ENCODE measurements at places on chromosomes 1 and 21.
A peak's percentile ranks its signal among the peaks of the same experiment; 100 is the strongest.

DNA sequence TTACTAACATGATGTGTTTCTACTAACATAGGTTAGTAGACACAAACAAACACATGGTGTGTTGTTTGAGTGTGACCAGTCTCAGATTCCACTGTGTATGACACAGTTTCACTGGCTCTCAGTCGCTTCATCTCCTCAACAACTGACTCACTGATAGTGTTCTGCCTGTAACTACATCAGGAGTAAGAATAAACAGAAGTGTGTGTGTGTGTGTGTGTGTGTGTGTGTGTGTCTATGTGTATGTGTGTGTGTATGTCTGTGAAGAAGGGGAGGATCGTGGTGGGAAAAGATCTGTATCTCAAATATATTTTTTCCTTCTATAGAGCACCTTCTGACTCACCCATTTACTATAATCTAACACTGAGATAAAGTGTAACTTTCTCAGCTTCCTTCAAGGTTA is 391.0 kb downstream of the PTPRC start:
- no peak for DNase-seq

DNA sequence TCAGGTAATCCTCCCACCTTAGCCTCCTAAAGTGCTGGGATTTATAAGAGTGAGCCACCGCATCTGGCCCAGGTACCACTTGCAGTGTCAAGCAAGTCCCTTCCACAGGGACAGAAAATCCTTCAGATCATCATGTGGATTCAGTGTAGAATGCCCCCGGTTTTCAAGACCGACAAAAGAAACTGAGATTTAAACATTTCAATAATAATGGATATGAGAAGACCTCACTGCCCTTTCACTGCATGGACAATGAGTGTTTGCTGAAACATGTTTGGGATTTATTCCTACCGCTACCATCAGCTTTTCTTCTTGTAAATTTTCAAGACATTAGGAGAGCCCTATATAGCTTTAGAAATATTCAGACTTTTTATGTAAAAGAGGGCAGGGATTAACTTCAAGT is 41.5 kb downstream of the HTR6 start:
- DNase-seq: no peak

- DNase-seq: no peak
Observed at GRCh38 chr1:203453616-203454015, 22.0 kb upstream of the PRELP start.

- peak; percentile 70 for DNase-seq
Observed at GRCh38 chr1:154344977-154345837, 19.9 kb downstream of the ATP8B2 start.

DNA sequence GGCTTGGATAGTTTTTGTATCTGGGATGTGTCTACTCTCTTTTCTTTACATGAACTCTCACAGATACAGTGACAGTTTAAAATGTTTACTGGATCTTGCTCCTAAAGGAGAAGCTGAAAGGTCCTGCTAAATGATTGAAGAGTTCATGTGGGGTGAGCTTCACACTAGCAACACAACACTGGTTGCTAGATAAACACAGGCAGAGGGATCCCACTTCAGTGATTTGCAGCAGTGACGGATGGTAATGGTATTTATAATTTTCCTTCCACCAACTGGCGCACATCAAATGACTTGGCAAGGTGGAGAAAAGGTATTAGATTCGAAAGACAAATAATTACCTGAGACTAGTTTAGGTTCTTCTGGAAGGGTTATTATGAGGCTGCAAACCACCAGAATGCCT is 270.2 kb downstream of the TBX15 start:
- no peak for DNase-seq

- no peak for DNase-seq
Observed at GRCh38 chr1:206826394-206826793, 39.0 kb upstream of the IL20 start.

DNA sequence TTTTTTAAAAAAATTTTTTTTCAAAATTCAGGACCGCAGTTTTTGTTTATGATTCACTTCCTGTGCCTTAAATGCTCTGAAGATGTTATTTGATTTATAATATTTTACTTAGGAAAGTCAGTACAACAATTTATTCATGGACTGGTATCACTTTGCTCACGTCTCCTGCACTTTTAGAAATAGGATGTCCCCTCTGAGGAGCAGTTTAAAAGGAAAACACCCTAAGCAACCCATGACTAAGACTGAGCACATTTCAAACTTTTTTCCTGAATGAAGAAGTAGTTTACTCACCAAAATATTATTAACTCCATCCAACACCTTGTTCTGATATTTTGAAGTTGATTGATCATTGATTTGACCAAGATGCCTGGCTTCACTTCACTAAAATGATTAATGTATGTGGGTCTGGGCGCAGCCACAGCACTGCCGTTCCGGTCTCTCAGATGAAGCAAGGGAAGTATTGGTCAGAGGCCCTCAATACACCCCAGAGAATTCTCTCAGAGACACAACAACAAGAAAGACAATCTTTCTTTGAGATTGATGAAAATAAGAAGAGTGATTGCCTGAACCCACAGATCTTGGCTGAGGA is 223.9 kb downstream of the TGFB2 start:
- DNase-seq: no peak

- no peak for DNase-seq
Observed at GRCh38 chr1:53573522-53573921, 114.3 kb downstream of the DMRTB1 start.

- no peak for DNase-seq
Observed at GRCh38 chr1:84833194-84833593, 59.8 kb downstream of the LPAR3 start.

DNA sequence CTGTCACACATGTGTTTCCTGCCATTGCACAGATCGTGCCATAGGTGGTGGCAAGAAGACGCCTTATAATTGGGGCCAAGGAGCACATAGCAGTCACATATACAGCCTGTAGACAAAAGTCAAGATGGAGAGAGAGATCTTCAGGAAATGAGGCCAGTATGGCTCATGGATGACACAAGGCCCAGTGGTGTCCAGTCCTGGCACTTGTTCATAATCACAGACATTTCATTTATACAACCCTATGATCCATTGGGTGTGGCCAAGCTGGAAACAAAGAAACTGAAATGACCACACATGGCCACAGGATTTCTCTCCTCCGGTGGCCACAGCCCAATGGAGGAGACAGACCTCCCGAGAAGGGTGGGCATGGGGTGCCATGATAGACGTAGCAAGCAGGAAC is 78.5 kb upstream of the KAZN start:
- no peak for DNase-seq

DNA sequence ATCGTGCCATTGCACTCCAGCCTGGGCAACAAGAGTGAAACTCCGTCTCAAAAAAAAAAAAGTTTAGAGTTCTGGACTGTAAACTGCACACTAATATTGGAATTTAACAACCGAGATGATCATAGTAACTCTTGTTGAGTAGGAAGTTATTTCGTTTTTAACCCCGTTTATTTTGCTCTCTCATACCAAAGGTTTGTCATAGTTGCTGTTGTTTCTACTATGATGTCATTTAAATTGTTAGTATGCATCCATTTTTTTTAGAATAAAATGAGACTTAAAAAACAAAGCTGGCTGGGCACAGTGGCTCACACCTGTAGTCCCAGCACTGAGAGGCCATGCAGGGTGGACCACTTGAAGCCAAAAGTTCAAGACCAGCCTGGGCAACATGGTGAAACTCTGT is 49.3 kb downstream of the DOP1B start:
- DNase-seq: no peak

DNA sequence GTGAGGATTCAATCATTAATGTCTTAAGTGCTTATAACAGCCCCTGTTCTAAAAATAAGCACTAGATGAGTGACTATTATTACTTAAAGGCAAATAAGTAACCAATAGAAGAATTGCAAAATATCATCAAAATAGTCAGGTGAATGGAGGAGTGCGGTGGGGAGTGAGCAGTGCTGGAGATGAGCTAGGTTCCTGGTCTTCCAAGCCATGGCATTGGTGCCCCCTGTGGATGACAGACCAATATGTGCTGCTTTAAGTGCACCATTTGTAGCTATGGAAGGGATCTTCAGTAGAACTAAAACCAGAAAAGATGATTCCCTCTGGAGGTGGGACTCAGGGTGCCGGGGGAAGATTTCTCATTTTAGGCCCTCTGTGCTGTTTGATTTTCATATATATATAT is 46.1 kb upstream of the SLC30A1 start:
- DNase-seq: peak; percentile 66

- DNase-seq: peak; percentile 86
Observed at GRCh38 chr1:161185282-161185682, 8.0 kb upstream of the B4GALT3 start.

- no peak for DNase-seq
Observed at GRCh38 chr1:25654109-25654660, 37.6 kb downstream of the MAN1C1 start.

- no peak for DNase-seq
Observed at GRCh38 chr1:37133276-37134145, 99.2 kb upstream of the GRIK3 start.

- DNase-seq: no peak
Observed at GRCh38 chr1:161017756-161018630, 3.0 kb downstream of the F11R start.

DNA sequence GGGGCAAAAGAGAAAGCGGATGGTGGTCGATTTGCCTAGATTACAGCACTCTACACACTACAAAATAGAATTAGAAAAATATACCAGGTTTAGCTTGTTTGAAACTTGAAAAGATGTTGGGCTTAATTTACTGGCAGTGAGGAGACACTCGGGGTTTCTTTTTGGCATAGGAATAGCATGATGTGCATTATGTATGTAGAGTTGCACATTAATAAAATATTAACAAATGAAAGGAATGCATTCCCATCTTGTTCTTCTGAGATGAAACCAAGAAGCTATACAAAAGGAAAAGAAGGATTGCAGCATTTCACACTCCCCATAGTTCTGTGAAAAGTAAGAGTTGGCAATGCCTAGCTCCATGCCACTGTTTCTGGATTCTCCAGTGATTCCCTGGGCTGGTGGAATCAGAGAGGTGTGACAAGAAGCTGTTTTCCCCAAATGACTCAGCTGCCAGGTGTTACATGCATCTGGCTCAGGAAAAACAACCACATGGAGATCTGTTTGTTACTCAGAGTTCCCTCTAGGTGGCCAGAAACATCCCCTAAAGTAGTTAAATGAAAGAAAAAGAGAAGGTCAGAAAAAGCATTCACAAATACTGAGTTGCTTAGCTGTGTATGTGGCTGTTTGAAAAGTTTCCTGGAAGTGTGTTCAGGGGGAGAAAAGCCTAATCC is 115.6 kb downstream of the UCK2 start:
- DNase-seq: no peak

- no peak for DNase-seq
Observed at GRCh38 chr1:42963378-42964043, 4.8 kb upstream of the SLC2A1 start.

DNA sequence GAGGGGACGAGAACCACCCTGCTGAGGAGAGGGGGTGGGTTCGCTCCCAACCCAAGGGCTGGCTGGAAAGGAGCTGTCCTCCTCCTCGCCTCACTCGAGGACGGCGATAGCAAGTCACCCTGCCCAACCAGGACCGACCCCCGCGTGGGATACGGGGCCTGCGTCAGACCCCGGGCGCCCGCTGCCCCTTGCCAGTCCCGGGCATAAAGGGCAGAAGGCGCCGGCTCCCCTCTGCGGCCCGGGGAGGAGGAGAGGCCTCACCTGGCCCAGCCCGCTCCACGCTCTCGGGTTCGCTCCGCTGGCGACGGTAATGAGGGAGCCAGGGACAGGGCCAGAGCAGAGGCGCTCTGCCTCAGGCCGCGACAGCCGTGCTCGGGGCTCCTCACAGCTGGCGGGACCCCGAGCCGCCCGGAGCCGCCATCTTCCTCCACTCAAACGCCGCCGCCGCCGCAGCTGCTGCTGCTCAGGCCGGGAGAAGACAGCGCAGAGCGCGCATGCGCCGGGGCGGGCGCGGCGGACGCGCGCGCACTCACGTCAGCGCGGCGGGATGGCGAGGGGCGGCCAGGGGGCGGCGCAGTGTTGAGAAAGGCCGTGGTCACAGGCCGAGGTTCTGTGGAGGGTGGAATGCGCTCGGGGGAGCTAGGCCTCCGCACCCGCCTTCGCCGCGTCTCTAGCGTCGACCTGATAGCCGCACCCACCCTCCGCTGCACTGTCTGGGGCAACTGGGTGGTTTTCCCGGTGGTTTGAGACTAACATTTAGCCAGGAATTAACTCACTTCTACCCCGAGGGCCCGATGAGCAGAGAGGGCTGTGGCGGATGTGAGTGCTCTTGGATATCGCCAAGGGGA is at the start of gene FBXO42:
Gene FBXO42 (minus strand): TSS at position 487 of the 848 bp plus-strand sequence. CDS start 37,062 bp downstream, outside the sequence.
- peak; percentile 96 for DNase-seq

DNA sequence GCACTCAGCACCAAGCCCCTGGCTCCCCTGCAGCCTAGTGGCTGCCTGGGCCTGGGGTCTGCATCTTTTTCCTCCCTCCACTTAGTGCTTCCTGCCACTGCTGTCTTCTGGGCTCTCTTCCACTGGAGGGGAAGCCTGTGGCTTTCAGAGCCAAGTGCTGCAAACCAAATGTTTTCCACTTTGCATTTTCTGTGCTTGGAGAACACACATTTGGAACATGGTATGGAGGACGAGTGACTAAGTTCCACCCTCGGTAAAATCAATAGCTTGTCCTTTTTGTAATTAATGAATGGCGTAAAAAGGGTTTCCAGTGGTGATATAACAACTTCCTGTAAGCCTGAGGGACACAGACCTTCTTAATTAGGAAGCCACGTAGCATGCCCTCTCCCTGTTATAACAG is 10.1 kb upstream of the GPR153 start:
- DNase-seq: no peak

- DNase-seq: no peak
Observed at GRCh38 chr1:157269656-157270375, 131.6 kb upstream of the ETV3 start.

GRCh38 chr1:178382372-178382771 is 114.4 kb downstream of the CLEC20A start:
- DNase-seq: no peak

- DNase-seq: no peak
Observed at GRCh38 chr1:100832694-100833428, 61.8 kb downstream of the EXTL2 start.
